ENCODE measurements at places on chromosomes 5 and 9.

- DNase-seq, result no peak
Observed at GRCh38 chr9:127754099-127755060, 19.3 kb upstream of the TOR2A start.

DNA sequence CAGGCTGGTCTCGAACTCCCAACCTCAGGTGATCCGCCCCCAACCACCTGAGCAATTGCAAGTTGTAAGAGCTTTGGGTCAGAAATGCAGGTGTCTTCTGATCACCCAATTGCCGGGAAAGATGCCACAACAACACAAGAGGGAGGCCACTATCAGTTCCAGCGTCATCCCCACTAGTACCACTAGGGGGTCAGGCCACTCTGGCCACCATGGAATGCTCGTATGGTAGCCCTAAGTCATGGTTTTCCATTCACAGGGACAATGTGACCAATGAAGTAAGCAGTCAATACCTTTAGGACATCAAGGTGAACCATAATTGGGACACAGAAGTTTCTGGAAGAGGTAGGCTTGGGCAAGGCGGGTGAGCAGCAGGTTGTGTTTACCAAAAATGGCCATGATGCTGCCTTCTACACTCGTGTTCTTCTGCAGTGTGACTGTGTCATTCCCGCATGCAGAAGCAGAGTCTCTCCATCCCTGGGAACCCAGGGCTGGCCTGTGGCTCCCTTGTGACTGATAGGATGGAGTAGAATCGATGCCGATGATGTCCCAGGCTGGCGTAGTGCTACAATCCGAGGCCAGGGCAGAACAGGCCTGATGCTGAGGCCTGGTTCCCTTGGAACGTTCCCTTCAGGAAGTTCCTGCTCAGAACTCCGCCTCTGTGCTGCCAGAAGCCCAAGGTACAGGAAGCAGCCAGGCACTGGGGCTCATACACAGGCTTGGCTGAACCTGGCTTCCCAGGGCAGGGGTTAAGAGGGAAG lies 42.2 kb upstream of the ANKRD33B start:
- no peak for DNase-seq

DNA sequence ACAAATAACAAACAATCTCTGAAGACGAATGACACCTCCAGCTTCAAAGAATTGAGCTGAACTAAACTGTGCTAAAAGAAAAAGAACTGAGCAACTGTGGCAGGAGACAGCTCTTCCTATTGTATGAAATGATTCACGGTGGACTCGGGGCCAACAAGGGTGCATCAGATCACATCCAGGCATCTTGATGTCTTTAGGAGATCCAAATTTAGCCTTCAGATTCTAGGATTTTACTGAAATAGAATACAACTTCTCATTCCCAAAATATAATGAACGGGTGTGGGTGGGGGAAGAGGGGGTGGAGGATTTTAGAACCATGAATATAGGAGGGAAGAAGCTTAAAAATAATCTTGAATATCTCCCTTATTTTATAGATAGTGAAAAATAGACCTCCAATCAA lies 631.8 kb downstream of the ELAVL2 start:
- no peak for DNase-seq

- DNase-seq, result no peak
Observed at GRCh38 chr5:124831687-124832240, 85.3 kb upstream of the ZNF608 start.

DNA sequence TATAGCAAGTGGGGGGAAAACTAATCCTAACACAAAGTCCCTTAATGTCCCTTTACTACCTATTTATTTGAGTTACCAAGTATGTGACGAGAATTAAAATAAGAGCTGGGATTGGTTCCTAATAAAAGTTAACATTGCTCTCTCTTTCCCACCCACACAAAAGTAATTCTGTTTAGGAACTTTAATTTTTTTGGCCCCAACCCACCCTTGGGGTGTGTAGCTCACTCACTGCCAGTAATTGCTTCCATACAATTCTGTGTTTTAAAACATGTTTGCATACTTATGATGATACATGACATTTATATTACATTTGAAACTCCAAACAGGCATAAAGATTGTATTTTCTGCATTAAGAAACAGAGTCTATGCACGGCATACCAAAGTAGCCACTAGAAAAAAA lies 106.5 kb downstream of the BNC2 start:
- no peak for DNase-seq

GRCh38 chr5:166860426-166860825 lies 1431.0 kb upstream of the WWC1 start:
- no peak for DNase-seq

DNA sequence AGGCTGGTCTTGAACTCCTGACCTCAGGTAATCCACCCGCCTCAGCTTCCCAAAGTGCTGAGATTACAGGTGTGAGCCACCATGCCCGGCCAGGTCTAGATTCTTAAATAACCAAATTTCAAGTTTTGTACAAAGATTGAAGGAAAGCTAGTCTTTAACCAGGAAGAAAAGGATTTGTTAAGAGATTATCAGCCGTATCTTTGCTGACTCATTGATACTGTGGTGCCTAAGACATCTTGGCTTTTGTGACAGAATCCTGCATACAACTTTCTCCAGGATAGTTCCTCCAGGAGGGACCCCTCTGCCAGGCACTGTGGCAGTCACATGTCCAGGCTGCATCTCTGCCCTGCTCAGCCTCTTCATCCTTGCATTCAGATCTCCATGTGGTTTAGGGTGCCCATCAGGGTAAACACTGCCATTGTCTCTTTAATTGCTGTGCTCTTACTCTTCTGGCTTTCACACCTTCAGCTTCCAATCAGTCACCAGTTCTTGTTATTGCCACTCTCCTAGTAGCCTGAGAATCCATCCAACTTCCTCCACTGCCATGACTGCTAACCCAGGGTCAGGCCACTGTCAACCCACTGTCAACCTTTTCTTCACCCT lies 10.0 kb downstream of the MAP3K1 start:
- no peak for DNase-seq

DNA sequence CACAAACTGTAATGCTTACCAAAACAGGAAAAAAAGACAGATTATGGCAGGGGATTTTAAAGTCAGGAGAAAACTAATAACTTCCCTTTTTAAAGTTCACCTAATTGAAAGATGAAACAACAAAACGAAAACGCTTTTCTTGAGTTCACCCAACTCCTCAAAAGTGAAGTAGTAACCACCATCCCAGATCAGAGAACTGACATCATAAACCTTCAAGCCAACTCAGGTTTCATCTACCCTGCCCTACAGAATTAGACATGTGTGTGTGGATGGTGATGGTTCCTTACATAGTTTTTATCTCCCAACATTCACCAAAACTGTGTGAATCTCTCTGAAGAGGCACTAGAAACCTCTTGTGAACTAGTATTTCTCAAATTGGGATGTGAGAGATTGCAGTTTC lies 195.2 kb upstream of the PTGER4 start:
- DNase-seq, result no peak

Measured in iris pigment epithelial cell (primary cell).